Caco-2 (cell line): ENCODE measurements at places on chromosomes 7 and 10. TPM values are rescaled to one million over a fixed set of nuclear protein-coding genes. Genes with fewer than 3 reads are reported as not detected.

FGFBP3 gene
- 3.3 and 3.6 TPM in 2 replicates for total RNA-seq

SP4 gene
- total RNA-seq = 10.8 and 15.1 TPM in 2 replicates

IKZF1 gene
- total RNA-seq = not detected in 2 replicates

RNLS gene
- total RNA-seq = 5.7 and 6.7 TPM in 2 replicates

GIMAP5 gene
- total RNA-seq = not detected in 2 replicates

AP4M1 gene
- total RNA-seq = 14.9 and 16.2 TPM in 2 replicates

KCNMA1 gene
- 20.7 and 23.9 TPM in 2 replicates for total RNA-seq
